ENCODE measurements at places on chromosomes 4 and X. TPM values are rescaled to one million over a fixed set of nuclear protein-coding genes. Genes with fewer than 3 reads are reported as not detected.

The NAA15 gene
- total RNA-seq: 81.9 TPM

The LRAT gene
- total RNA-seq: 0.20 TPM

The WDR45 gene
- 29.0 TPM for total RNA-seq

The PFKFB1 gene
- total RNA-seq: 0.77 TPM

The FRMD7 gene
- total RNA-seq: 0.21 TPM

The MAMLD1 gene
- total RNA-seq: 4.5 TPM

The SLC30A9 gene
- 68.0 TPM for total RNA-seq

The NOA1 gene
- 17.3 TPM for total RNA-seq

The STK32B gene
- total RNA-seq: 3.4 TPM

The ITGB1BP2 gene
- total RNA-seq: 7.1 TPM

The SPANXN4 gene
- not detected for total RNA-seq

The CYLC1 gene
- total RNA-seq: not detected

The CCDC110 gene
- total RNA-seq: 0.14 TPM

- no peak for DNase-seq
These were observed 1638.8 kb upstream of the PCDH7 start for GRCh38 chr4:29081234-29081955.

- no peak for DNase-seq
These were observed 62.7 kb upstream of the HELT start for GRCh38 chr4:184955636-184956035.

- DNase-seq: no peak
These were observed 1.5 kb downstream of the PITX2 start for GRCh38 chr4:110621328-110621812.

DNA sequence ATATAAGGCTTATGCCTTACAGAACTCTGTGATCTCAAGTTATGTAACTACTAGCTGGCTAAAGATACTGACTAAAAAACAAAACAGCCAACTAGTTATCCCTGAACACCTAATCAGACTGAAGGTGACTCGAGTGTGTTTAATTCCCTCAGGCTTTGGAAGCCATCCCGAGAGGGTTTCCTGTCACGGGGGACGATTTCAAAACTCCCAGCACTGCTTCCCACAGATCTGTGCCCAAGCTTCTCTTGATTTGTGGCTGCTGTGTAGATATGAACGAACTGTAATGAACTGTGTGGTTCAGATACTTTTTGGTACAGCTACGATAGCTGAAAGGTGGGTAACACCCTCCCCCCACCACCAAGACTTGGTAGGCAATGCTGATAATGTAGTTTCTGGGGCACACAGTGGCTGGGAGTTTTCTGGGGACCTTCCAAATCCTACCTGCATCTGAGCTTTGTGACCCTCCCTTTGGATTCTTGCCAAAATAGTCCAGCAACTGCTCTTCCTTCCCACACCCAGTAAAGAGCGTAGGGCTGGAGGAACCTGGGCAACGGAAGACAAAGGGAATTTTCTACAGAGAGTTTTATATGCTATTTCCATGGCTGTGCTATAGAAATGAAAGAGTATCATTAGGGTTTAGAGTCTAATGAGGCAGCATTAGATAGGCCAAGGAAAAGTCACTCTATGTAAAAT, 148.8 kb downstream of the MGST2 start:
- no peak for DNase-seq

- no peak for DNase-seq
These were observed 14.2 kb upstream of the FGF16 start for GRCh38 chrX:77433001-77433400.

- DNase-seq: no peak
These were observed 76.7 kb downstream of the CCNB3 start for GRCh38 chrX:50281253-50281652.

DNA sequence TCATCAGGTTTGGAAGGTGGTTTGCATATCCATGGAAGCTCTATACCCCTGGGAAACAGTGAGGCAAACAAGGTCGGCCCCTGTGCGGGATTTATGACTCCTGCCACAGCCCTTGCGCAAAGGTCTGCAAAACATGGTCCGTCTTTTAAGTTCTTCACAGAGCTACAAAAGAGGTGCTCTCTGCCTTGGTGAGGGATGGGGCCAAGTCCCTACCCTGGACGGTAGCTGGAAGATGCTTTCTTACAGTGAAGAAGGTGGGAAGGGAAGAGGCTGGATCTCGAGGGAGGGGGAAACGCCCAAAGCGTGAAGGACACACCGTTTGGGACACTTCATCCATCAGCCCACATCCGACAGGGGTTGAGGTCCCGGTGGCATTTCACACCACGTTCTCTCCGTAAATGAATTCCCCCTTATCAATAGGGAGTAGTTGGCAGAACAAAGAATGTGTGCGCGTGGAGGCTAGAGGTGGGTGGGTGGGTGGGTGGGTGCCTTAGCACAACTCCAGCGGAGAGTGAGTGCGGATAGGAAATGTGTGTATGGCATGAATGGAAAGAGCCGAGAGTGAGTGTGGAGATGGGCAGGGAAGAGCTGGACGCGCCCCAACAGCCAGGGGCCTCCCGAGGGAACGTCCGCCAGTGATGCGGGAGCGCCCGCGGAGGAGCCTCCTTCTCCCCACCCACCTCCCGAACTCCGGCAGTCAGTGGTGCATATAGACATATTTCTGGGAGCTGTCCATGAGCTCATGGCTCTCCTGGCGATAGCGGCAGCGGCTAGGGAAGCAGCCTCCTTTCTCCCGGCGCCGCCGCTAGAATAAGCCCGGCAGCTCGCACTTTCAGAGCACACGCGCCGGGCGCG, 68.3 kb downstream of the LARP7 start:
- peak; percentile 25 for DNase-seq

DNA sequence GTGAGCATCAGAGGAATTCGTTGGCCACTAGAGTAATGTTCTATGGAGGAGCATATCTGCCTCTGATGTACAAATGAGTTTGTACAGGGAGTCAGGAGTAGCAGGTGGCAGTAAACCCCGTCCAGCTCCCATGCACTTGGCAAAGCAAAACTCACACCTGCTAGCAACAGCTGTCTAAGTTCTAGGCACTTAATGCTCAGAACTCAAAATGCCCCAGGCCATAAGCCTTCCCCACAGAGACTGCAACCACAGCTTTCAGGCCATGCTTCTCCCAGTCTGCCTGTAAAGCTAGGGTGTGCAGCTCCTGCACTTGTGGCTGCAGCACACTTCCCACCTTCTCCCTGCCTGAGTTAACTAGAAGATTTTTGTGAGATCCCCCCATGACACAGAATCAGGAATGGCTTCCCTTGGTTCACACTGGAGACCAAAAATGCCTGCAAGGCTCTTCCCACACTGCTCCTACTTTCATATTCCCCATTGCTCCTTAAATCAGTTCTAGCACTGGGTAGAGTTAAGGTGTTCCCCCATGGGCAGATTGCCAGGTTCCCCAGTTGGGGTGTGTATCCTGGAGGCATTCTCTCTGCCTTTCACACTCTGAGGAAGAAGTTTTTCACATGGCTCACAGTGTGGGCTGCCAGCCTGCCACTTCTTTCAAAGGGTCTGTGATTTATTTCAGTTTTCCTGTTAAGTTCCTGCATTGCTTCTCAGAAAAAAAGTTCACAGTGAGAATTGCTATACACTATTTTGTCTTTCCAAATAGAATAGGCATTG, 189.9 kb downstream of the STPG2 start:
- DNase-seq: no peak

DNA sequence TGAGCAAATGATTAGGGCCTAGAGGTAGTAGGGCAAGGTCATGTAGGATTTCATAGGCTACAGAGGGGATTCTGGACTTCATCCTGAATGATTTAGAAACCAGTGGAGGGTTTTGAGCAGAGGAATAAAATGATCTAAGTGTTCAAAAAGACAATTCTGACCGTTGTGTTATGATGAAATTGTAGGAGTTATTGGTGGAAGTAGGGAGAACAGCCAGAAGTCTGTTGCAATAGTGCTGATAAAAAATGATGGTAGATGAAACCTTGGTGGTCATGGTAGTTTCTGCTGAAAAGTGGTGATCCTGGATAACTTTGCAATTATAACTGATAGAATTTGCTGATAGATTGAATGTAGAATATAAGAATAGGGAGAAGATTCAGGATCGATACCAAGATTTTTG, 60.2 kb downstream of the MID1IP1 start:
- no peak for DNase-seq

GRCh38 chr4:101708293-101709039, 82.1 kb upstream of the BANK1 start:
- DNase-seq: no peak

- DNase-seq: no peak
These were observed 62.5 kb upstream of the ENPP6 start for GRCh38 chr4:184280137-184280536.

- DNase-seq: no peak
These were observed 12.1 kb upstream of the ANTXR2 start for GRCh38 chr4:80085081-80085480.

DNA sequence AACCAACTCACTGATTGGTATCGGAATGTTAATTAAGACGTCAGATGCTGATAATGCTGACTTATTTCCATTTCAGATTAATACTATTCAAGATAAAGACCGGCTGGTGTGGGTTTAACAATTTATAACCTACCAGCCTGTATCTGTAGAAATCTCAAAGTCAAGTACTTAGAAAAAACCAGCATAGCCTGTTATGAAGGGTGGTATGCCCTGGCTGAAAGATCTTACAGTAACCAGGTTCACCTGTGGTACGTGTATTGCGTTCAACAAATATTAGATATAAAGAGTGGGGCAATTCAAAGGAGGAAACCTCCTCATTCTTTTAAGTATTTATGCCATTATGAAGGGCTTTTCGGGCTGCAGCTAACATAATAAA, 240.8 kb upstream of the ANXA3 start:
- DNase-seq: no peak

GRCh38 chr4:25484243-25484721, 107.2 kb downstream of the ANAPC4 start:
- no peak for DNase-seq

- peak; percentile 17 for DNase-seq
These were observed 29.6 kb downstream of the PDGFC start for GRCh38 chr4:156941940-156942548.

DNA sequence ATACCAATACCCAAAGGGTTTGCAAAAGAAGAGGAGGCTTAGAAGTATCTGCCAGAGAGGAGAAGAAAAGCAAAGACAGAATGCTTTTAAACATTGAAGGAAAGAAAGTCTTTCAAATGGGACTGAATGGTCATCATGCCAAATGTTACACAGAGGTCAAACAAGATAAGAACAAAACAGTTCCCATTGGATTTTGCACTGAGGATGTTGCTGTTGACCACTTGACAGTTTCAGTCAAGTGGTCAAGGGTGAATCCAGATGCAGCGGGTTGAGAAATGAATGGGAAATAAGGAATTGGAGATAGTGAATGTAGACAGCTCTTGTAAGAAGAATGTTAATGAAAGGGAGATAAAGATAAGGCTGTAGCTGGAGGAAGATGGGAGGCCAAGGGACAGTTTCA, 64.8 kb upstream of the FGG start:
- DNase-seq: no peak
